ENCODE measurements at places on chromosomes 3 and 15. TPM values are rescaled to one million over a fixed set of nuclear protein-coding genes. Genes with fewer than 3 reads are reported as not detected.

The PDE12 gene
- total RNA-seq: 19.0 TPM

The STRIT1 gene
- not detected for total RNA-seq

The DTWD1 gene
- 21.0 TPM for total RNA-seq

The ZNF660 gene
- total RNA-seq: 2.6 TPM

The SNUPN gene
- 16.6 TPM for total RNA-seq

The FSIP1 gene
- 4.6 TPM for total RNA-seq

The NMB gene
- total RNA-seq: 4.8 TPM

The ISLR2 gene
- 0.83 TPM for total RNA-seq

The MESD gene
- 14.6 TPM for total RNA-seq

The GPR87 gene
- not detected for total RNA-seq

The SEC22C gene
- 52.7 TPM for total RNA-seq

The TLR9 gene
- total RNA-seq: not detected

The OSBPL10 gene
- 6.3 TPM for total RNA-seq

The PAQR5 gene
- total RNA-seq: 0.32 TPM

The SLC2A2 gene
- total RNA-seq: not detected

The POPDC2 gene
- 85.5 TPM for total RNA-seq

The CFAP100 gene
- total RNA-seq: not detected

The TRIM69 gene
- 22.5 TPM for total RNA-seq

The EAF2 gene
- 2.1 TPM for total RNA-seq

The SMCO1 gene
- total RNA-seq: not detected

The TRIM71 gene
- total RNA-seq: not detected

The CHRD gene
- total RNA-seq: 16.1 TPM

The EXD1 gene
- total RNA-seq: not detected

The DUOXA2 gene
- total RNA-seq: not detected

The MYO1E gene
- total RNA-seq: 32.7 TPM

The SERINC4 gene
- total RNA-seq: not detected

The GLDN gene
- 9.9 TPM for total RNA-seq

The DMXL2 gene
- 19.1 TPM for total RNA-seq

The PATL2 gene
- 0.50 TPM for total RNA-seq

The MCF2L2 gene
- 1.6 TPM for total RNA-seq

The LDHAL6B gene
- total RNA-seq: not detected

The CTXN2 gene
- not detected for total RNA-seq

The PRR23E gene
- total RNA-seq: not detected

The SPATA16 gene
- total RNA-seq: not detected

The BTLA gene
- total RNA-seq: not detected

The ZIC4 gene
- total RNA-seq: not detected

The EBLN2 gene
- total RNA-seq: 2.8 TPM
